T-cell (primary cell): ENCODE measurements at places on chromosomes 1 and 21. TPM values are rescaled to one million over a fixed set of nuclear protein-coding genes. Genes with fewer than 3 reads are reported as not detected.

- no peak for DNase-seq
- H3K27ac ChIP-seq = no peak overlapping the region
- H3K27me3 ChIP-seq = no peaks in the 10 kb centered on the region
- H3K4me1 ChIP-seq = no peaks in the 10 kb centered on the region
- no peak overlapping the region for H3K4me3 ChIP-seq
Measured at GRCh38 chr1:73411479-73411878, 786.5 kb downstream of the LRRIQ3 start.

SAMSN1 gene
- 64.6 TPM for total RNA-seq

DNA sequence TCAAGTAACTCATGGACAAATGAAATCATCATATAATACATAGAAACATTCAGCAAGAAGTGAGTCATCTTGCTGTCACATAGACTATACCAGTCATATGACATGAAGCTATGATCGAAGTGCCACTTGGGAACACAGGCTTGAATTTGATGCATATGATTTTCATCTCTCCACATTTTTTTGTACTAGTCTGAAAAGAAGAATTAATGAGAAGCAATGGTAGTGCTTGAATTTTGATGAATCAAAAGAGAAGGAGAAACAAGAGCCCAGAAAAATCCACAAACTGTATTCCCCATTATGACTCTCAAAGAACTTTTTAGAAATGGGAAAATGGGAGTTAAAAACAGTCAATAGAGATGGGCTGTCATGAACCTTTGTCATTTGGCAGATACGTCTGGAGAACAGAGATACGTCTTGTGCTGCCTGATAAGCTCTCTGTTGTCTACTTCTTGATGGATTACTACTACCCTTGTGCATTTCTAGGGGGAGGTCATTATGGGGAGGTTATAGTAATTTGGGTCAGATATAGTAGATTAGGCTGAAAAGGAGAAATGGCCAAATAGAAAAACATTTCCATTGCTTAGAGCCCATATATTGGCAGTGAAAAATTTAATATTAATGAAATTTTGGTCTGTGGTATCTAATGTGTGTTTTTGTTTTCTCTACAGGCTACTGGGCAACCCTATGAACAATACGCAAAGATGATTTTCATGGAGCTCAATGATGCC is 8.0 kb upstream of the LEPR start:
- no peaks in the 10 kb centered on the region for H3K36me3 ChIP-seq
- H3K4me1 ChIP-seq = no peaks in the 10 kb centered on the region
- DNase-seq = no peak

GRCh38 chr1:82830690-82831380 is 1030.1 kb downstream of the ADGRL2 start:
- no peak overlapping the region for H3K27ac ChIP-seq
- peaks cover 6% of the 10 kb centered on the region for H3K4me1 ChIP-seq
- DNase-seq = no peak
- no peak overlapping the region for H3K4me3 ChIP-seq
- no peaks in the 10 kb centered on the region for H3K27me3 ChIP-seq
- no peaks in the 10 kb centered on the region for H3K36me3 ChIP-seq

SLAMF8 gene
- total RNA-seq = not detected

- peaks cover 13% of the 10 kb centered on the region for H3K27me3 ChIP-seq
- no peaks in the 10 kb centered on the region for H3K36me3 ChIP-seq
- no peaks in the 10 kb centered on the region for H3K4me1 ChIP-seq
- no peak overlapping the region for H3K4me3 ChIP-seq
Measured at GRCh38 chr1:156826630-156827029, 10.0 kb upstream of the SH2D2A start.

OR2L3 gene
- total RNA-seq = not detected

GRCh38 chr1:170929835-170930554 is 5.3 kb upstream of the MROH9 start:
- peak; percentile 0 for DNase-seq
- no peaks in the 10 kb centered on the region for H3K36me3 ChIP-seq
- H3K27ac ChIP-seq = no peak overlapping the region
- no peaks in the 10 kb centered on the region for H3K4me1 ChIP-seq
- no peak overlapping the region for H3K4me3 ChIP-seq
- H3K27me3 ChIP-seq = no peaks in the 10 kb centered on the region

RAB42 gene
- not detected for total RNA-seq

MRAP gene
- not detected for total RNA-seq

DNA sequence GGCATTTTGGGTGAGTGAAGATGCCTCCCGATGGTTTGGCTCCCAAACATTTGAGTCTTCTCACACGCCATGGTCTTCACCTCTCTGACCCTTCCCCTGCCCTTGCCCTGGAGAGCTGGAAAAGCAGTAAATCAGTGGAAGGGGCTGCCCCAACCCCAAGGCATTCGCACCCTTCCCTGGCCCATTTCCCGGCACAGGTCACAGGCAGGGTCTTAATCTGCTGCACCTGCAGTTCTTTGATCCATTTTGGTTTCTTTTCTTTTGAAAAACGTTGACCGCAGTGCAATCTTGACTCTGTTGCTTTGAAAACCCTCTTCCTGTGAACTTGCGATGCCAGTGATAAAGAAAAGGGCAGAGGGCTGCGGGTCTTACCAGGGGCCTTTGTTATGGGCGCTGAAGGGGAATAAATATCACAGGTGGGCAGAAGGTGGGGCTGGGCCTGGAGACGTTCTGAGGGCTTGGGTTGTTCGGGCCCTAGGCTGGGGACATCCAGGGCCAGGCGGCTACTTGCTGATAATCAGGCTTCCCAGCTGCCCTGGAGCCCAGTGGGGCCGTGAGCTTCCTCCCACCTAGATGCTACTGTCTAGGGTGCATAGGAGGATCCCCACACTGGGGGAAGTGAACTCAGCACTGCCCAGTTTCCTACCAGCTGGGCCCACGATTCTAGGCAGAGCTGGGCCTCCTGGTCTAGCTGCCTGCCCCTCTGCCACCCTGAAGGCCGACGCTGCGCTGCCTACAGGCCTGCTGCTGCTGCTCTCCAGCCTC is 38.6 kb upstream of the EPS8L3 start:
- no peaks in the 10 kb centered on the region for H3K27me3 ChIP-seq
- no peaks in the 10 kb centered on the region for H3K36me3 ChIP-seq
- DNase-seq = peak; percentile 41
- peaks cover 34% of the 10 kb centered on the region for H3K4me1 ChIP-seq
- H3K4me3 ChIP-seq = peak overlapping the region; percentile 56

ATP1A4 gene
- not detected for total RNA-seq

GRCh38 chr1:150798525-150798924 is 9.5 kb downstream of the CTSK start:
- DNase-seq = no peak
- H3K27me3 ChIP-seq = no peaks in the 10 kb centered on the region
- no peak overlapping the region for H3K27ac ChIP-seq
- no peaks in the 10 kb centered on the region for H3K4me1 ChIP-seq
- no peak overlapping the region for H3K4me3 ChIP-seq

DNA sequence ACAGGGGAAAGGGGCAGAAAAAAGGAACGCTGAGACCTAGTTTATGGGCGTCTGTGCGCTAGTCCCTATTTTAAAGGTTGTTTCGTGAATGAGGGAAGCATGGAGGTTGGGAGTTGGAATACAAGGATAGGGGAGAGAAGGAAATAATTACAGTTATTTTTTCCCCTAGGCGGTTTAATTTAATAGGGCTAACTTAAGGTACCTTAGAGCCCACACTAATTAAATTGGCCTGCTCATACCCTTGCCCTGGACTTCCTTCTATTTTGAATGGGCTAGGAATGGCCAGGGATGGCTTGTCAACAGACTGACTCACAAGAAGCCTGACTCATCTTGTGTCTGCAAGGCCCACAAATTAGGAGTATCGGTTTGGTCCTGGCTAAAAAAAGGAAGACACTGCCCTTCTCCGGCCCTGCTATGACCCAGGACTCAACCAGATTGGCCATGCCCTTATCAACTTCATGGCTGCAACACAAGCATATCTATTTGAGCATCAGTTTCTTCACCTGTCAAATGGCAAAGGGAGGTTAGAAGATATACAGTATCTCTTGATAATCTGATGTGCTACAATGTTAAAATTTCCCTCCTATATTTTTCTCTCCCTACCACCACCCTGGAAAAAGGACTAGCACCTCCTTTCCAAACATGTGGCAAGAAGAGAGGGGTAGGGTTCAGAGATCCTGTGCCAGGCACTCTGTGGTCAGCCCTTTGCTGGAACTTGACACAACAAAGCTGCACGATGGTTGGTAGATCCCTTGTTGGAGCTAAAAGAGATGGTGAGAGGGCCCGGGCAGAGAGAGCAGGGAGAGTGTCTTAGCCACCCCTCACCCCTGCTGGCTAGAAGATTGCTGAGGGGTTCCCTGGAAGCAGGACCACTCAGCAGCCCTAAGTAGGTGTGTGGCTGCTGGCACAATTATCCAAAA is 2.2 kb upstream of the SSBP3 start:
- no peaks in the 10 kb centered on the region for H3K27me3 ChIP-seq
- DNase-seq = no peak
- H3K4me3 ChIP-seq = peak overlapping the region; percentile 27

DNA sequence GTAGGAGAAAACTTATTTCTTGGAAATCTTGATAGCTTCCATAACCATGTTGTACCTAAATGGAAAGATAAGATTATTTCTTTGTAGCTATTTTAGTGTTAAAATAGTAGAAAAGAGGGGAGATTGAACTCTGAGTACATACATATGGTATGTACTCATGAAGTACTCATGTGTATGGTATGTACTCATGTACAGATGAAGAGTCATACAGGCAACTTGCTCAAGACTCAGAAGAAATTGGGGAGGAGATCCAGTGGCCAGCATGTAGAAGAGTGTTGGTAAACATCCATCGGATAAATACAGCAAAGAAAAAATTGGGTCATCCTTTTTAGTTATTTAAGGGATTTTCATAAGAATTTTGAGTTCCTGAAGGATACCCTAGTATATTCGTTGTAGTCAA is 29.0 kb downstream of the MDM4 start:
- peak overlapping the region; percentile 85 for H3K27ac ChIP-seq
- H3K4me3 ChIP-seq = no peak overlapping the region
- DNase-seq = no peak
- peaks cover 28% of the 10 kb centered on the region for H3K4me1 ChIP-seq
- peaks cover 86% of the 10 kb centered on the region for H3K36me3 ChIP-seq
- no peaks in the 10 kb centered on the region for H3K27me3 ChIP-seq

DNA sequence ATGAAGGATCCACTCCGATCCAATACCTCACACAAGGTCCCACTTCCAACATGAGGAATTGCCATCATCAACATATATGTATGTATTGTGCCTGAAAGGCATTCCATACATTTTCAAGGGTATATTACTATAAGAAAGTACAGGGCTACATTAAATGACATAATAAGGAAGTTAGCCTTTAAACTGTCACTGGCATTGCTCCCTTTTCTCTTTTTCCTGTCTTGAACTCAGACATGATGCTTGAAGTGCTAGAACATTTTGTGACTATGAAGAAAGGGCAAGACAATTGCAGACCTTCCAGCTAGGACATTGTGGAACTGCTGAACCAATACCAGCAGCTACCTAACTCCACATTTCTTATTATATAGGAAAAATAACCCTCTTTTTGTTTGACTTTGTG is 2.9 kb upstream of the TSPAN2 start:
- no peaks in the 10 kb centered on the region for H3K36me3 ChIP-seq
- H3K27ac ChIP-seq = no peak overlapping the region
- no peak for DNase-seq
- H3K4me3 ChIP-seq = no peak overlapping the region
- peaks cover 6% of the 10 kb centered on the region for H3K4me1 ChIP-seq
- H3K27me3 ChIP-seq = no peaks in the 10 kb centered on the region

GRCh38 chr1:41226815-41227434 is 15.2 kb downstream of the SCMH1 start:
- H3K27me3 ChIP-seq = no peaks in the 10 kb centered on the region
- no peaks in the 10 kb centered on the region for H3K4me1 ChIP-seq
- no peak for DNase-seq
- no peak overlapping the region for H3K27ac ChIP-seq

DNA sequence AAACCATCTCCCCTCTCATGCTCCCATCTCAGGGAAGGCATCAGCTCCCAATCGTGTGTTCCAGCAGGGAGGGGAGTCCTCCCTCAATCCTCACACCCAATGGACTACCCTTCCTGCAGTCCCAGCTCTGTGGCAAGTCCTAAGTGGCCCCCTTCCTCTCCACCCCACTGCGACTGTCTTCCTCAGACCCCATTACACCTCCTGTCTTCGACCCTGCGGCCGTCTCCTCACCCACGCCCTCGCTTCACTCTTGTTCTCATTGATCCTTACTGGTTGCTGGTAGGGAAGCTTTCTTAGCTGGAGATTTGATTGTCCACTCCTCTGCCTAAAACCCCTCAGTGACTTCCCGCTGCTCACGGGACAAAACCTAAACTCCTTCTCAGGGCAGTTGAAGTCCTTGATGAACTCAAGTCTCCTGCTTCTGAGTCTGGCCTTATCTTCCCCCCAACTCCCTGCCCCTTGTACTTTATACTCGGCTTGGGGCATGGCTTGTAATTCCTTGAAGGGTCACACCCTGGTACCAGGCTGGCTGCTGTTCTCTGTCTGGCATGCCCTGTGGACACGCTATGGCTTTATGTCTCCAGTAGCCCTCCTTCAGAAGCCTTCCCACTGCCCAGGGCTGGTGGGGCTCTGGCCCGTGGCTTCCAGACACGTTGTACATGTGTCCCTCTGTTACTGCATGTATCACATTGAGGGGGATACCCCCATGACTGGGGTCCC is 2.3 kb upstream of the EPS8L3 start:
- no peaks in the 10 kb centered on the region for H3K4me1 ChIP-seq
- H3K27me3 ChIP-seq = no peaks in the 10 kb centered on the region
- H3K36me3 ChIP-seq = no peaks in the 10 kb centered on the region

DNA sequence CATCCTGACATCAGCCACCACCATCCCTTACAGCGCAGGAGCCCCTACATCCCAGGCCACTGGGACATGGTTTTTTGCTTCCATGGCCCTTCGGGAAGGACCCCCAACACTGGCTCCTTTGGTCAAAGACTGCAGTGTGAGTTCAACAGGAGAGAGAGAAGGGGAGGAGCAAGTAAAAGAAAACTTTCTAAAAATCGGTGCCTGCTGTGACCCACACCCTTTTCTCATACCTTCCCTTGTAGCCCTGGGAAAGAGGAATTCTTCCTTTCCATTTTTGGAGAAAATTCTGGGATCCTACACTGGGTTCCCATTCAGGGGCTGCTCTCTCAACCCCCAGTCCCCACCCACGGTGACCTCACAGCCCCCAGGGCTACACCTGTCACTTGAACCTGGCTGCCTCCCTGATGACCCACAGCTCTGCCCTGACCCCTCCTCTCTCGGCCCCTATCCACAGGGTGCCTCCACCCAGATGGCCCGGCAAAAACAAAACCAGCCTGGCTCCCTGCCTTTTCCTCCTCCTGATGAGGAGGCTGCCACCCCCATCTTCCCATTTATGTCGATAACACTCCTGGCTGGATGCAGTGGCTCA is 7.6 kb downstream of the PADI4 start:
- H3K4me1 ChIP-seq = no peaks in the 10 kb centered on the region
- H3K4me3 ChIP-seq = no peak overlapping the region
- H3K36me3 ChIP-seq = no peaks in the 10 kb centered on the region
- H3K27ac ChIP-seq = no peak overlapping the region
- H3K27me3 ChIP-seq = no peaks in the 10 kb centered on the region

ANGPTL1 gene
- not detected for total RNA-seq

DNA sequence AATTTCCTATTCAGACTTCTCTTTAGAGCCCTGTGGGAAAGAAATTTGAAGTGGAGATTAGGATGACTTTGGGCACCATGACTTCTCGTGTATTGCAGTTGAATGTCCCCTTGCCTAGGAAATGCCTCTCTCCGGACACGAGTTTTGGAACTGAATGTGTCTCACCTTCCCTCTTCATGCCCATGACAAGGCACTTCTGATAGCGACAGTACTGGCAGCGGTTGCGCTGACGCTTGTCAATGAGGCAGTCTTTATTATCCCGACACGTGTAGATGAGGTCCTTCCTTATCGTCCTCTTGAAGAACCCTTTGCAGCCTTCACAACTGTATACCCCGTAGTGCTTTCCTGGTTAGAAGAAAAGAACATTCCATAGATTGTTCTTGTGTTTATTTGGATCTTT is 28.1 kb downstream of the RXRG start:
- H3K4me3 ChIP-seq = no peak overlapping the region
- no peaks in the 10 kb centered on the region for H3K4me1 ChIP-seq
- H3K36me3 ChIP-seq = no peaks in the 10 kb centered on the region
- peaks cover 7% of the 10 kb centered on the region for H3K27me3 ChIP-seq
